Common myeloid progenitor, CD34-positive (primary cell): ENCODE measurements at places on chromosomes 4 and X.

DNA sequence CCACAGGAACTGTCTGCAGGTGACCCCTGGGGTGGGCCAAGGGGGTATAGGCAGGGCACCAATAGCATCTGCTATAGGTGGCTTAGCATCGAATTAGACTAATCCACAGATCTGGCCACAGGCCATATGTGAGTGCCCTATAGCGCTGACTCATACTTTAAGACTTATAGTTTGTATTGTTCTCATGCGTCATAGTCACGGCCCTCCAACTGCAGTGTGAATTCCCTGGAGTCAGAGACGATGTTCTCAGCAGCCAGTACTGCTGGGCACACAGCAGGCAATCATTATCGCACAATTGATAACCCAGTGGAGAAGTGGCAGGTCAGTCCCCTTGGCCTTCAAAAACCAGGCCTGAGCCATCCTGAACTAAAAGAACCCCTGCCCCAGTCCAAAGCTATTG is 58.1 kb downstream of the ADGRG2 start:
- DNase-seq: no peak

DNA sequence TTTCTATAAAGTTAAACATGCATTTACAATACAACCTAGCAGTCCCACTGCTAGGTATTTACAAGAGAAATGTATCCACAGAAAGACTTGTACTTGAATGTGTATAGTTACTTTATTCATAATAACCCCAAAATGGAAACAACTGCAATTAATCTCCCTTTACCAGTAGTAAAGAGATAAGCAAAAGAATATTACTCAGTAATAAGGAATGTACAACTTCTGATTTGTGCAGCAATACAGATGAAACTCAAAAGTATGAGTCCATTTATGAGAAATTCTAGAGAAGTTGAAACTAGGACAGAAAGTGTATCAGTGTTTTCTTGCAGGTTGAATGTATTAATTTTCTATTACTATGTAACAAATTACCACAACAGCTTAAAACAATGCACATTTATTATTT is 15.2 kb downstream of the USP53 start:
- DNase-seq: no peak

DNA sequence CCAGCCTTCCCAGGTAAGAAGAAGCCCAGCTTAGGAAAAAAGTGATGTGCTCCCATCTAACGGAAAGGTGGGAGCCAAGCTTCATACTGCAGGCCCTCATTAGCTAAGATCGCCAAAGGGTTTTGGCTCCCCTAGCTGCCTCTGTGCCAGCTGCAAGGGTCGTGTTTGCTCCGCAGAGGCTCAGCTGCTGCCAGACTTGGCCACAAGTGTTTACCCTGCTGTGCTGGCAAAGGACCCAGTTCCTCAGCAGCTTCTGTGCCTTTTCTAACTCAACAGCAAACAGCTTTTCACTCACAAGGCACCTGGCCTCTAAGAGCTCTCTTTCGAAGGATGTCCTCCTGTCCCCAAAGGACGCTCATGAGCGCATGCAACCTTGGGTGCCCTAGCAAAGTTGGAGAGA is 12.2 kb upstream of the VMA21 start:
- no peak for DNase-seq

DNA sequence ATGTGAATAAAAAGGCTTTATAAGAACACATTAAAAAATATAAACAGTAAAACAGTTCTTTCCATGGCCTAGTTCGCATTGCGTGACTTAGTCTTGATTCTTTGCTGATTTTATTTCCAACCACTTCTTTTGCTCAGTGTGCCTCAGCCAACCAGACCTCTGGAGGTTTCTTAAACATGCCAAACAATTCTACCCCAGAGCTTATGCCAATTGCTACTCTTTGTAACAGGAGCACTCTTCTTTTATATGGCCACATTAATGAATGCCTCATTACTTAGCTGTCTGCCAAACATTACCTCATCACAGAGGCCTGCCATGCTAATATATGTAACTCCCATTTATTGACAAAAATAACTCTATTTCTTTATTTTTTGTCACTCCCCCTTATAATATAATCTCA is 202.3 kb downstream of the NDST4 start:
- DNase-seq: no peak

DNA sequence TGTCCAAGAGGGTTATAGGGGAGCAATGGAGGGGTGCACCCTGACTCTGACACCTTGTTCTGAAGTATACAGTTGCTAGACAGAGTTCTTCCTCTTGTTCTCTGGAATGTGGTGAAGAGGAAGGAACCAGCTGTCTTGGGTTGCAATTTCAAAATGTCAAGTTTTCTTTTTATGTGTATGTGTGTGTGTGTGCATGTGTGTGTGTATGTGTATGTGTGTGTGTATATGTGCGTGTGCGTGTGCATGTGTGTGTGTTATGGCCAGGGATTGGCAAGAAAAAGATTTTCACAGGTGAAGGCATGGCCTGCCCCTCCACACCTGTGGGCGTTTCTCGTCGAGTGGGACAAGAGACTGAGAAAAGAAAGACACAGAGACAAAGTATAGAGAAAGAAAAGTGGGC is 81.6 kb upstream of the ADGRA3 start:
- peak; percentile 32 for DNase-seq

DNA sequence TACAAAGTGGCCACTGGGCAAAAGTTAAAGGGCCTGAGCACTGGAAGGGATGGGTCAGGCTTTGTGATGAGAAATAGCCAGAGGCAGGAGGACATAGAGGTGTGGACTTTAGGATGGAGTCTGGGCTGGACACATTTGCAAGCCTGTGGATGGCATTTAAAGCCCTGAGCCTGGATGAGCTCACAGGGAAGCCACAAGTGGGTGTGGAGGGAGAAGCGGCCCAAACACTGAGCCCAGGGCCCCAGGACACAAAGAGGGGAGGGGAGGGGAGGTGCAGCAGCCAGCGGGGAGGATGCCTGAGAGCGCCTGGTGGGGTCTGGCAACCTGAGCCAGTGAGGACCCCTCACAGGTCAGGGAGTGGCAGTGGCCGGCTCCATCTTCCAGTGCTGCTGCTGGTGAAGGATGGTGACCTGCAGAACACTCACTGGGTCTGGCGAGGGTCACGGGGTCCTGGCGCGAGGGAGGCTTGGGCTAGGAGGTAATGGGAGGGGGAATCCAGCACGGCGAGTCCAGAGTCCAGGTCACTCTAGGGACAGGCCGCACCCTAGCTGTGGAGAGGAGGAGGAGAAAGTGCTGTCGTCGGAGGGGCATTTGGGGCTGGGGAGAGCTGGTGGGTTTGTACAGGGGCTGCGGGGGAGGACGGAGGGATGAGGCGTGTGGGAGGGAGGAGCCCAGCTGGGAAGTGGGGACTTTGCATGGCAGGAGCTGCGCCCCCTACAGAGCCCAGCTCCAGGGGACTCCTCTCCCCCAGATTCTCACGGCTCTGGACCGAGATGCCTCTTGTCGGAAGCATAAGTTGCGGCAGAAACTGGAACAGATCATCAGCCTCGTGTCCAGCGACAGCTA is 7.0 kb downstream of the LAGE3 start:
- no peak for DNase-seq

DNA sequence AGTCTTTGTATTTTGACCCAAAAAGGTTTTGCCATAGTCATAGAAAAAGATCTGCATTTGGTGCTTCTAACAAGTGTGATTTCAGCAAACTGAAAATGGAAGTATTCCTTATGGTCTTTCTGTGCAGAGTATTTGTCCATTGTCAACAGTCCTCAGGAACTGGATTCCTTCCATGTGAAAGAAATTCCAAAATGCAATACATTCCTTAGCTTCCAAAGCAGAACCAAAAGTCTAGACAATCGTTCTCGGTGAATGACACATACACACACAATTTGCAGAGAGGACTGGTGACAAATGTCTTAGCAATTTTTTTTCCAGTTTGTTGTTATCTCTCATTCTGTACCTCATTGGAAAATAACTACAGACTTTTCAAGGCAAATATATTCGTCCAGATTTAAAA is 562.2 kb upstream of the SLIT2 start:
- no peak for DNase-seq

DNA sequence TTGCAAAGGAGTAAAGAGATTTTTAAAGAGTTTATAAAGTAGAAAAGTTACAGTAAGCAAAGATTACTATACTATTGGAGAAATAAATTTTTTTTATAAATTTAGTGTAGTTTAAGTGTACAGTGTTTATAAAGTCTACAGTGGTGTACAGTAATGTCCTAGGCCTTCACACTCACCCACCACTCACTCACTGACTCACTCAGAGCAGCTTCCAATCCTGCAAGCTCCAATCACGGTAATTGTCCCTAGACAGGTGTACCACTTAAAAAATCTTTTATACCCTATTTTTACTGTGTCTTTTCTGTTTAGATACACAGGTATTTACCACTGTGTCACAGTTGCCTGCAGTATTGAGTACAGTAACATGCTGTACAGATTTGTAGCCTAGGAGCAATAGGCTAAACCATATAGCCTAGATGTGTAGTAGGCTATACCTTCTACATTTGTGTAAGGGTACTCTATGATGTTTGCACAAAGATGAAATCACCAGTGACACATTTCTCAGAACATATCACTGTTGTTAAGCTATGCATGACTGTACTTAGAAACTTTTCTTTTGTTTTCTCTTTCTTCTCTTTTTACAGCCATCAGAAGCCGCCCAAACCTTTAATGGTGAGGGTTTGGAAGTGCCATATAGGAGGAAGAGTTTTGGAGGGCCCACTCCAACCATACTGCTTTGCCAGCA is 11.8 kb upstream of the SH3RF1 start:
- DNase-seq: no peak

- DNase-seq: no peak
Measured at GRCh38 chrX:112190646-112191045, 108.1 kb upstream of the TRPC5 start.

- no peak for DNase-seq
Measured at GRCh38 chr4:103634236-103634635, 85.5 kb downstream of the TACR3 start.

- no peak for DNase-seq
Measured at GRCh38 chrX:133783274-133783673, 202.1 kb downstream of the GPC3 start.

DNA sequence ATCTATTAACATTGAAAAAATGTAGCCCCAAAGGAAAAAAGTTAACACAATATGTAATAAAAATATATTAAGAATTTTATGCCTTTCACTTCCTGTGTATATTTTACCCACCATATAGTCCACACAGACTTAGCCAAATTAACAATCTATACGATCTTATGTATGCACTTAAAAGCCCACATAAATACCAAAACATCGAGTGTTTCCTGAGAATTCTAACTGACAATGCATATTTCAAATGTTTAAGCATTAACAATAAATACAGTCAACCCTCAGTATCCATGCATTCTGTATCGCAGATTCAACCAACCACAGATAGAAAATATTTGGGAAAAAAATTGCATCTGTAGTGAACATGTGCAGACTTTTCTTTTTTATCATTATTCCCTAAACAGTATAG is 226.8 kb downstream of the COL25A1 start:
- no peak for DNase-seq

DNA sequence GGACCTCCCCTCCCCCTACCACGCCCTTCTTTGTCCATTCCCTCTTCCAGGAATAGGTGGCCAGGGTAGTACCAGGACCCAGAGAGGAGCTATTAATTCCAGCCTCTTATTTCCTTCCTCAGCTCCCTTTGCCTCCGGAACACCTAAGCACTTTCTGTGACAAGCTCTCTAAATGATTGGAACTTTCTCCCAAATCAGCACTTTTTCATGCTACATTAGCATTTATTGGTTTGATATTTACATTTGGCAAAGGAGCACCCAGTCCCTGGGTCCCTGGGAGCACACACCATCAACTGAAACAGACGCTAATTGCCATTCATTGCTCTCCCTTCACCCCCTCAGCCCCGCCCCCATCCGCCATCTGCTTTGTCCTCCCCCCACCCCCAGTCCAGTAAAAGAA is 182.0 kb upstream of the BCOR start:
- DNase-seq: no peak

GRCh38 chr4:118280501-118281218 is 72.1 kb downstream of the PRSS12 start:
- DNase-seq: peak; percentile 82

DNA sequence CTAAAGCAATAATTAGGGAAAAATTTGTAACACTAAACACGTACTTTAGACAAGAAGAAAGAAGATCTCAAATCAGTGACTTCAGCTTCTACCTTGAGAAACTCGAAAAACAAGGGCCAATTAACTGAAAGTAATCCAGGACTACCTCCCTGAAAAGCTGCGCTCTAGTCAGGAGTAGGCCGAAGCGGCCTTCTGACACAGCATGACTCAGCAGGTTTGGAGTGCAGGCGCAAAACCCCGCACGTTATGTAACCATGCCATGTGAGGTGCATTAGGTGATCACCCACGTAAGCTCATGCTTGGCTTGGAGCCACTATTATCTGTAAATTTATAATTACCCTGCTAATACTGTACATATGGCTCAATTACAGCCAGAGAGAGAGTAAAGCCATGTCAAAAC is 52.8 kb upstream of the CCDC149 start:
- DNase-seq: peak; percentile 69

GRCh38 chrX:118569676-118570075 is 74.1 kb downstream of the DOCK11 start:
- DNase-seq: no peak

DNA sequence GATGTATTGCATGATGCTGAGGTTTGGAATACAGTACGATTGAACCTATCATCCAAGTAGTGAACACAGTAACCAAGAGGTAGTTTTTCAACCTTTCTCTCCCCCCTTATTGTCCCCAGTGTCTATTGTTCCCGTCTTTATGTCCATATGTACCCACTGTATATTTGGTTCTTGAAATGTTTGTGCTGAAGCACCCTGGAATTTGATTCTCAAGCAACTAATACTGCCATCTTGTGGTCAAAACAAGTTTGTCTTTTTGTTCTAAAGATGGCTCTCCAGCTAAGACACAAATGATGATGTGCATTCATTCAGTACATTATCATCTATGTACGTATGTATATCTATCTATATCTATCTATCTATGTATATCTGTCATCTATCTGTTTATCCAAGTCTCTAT is 33.5 kb upstream of the DCX start:
- peak; percentile 60 for DNase-seq
